ENCODE measurements at places on chromosomes 5 and 9.

GRCh38 chr9:73344060-73344459 lies 192.4 kb downstream of the ANXA1 start:
- no peak for DNase-seq

DNA sequence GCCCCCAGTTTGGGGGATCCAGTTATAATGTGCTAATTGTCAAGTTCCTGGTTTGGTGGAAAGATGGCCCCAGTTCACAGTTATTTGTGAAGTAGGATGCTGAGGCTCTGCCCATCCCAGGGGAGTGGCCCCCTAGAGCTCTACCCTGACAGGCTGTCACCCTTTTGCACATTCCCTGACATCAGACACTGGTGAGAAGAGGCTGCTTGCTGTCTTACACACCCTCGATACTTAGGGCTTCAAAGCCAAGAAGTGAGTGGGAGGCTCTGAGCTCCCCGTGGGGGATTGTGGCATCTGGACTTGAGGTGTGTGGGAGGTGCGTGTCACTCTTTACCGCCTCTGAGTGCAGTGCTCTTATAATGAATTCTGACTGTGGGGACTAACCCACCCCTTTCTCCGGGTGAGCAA lies 168.5 kb downstream of the DOCK2 start:
- peak; percentile 8 for DNase-seq

GRCh38 chr9:120920806-120921178 lies 5.8 kb downstream of the TRAF1 start:
- peak; percentile 42 for DNase-seq

DNA sequence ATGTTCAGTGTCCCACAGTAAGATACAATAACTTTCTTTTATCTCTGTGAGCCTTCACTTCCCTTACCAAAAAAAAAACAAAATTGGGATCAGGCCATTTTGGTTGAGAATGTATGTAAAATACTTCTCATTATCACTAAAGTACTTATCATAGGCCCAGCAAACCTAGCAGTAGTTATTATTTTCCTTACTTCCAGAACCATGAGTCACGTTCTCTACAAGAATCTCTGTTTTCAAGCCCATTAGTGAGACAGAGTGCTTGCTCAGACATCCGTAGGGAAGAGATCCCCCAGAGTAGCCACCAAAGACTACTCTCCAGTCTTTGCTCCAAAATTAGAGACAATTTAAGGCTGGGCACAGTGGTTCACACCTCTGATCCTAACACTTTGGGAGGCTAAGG lies 103.9 kb upstream of the NR5A1 start:
- no peak for DNase-seq

GRCh38 chr5:125113328-125113727 lies 366.9 kb upstream of the ZNF608 start:
- DNase-seq, result no peak

GRCh38 chr5:153222936-153223335 lies 267.5 kb upstream of the GRIA1 start:
- DNase-seq, result no peak

GRCh38 chr9:93361995-93362394 lies 89.5 kb upstream of the FAM120A start:
- no peak for DNase-seq

DNA sequence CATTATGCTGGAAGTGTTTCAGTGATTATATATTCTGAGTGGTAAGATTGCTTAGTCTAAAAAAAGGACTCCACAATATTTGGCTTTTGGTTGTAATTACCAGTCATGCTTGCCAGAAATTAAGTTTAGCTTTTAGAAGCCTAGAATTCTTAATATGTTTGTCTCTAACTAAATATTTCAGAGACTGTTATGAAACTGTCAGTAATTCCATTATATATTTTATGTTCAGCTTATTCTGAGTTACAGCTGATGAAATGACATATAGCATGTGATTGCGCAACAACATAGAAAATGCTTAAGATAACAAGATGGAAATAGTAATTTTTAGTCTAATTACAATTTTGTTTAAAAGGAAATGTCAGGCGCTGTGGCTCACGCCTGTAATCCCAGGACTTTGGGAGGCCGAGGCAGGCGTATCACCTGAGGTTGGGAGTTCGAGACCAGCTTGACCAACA lies 44.2 kb downstream of the KIAA1958 start:
- no peak for DNase-seq

DNA sequence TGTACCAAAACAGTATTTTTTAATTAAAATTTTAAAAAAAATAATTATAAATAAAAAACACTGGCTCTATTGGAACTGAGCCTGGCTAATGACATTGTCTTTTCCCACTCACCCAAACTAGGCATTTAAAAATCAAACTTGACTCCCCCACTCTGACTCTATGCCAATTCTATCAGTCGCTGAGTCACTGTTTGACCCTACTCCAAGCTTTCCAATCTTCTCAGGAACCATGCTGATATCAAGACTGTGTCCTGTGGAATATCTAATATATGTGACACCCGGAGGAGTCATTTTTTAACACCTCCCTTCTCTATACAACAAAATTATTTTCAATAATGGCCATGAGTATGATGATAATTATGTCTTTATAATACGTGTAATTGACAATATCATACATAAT lies 171.6 kb upstream of the RASEF start:
- DNase-seq, result no peak

- no peak for DNase-seq
Observed at GRCh38 chr5:127013407-127013806, 17.0 kb downstream of the MARCHF3 start.

DNA sequence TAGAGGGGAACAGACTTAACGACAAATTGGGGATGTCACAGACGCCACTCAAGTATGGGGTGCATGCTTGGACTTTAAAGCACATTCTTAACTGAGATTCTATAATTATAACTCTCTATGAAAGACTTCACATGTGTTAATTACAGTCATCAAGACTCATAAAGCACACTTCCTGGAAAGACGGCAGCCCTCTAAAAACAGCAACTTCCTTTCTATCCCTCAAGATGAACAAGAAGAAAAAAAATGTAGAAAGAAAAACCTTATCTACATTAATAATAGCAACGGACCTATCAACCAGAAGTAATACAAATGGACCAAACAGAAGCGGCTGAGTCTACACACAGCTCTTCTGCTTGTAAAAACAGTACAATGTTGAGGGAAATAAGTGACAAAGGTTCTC lies 21.2 kb downstream of the GNAQ start:
- no peak for DNase-seq

GRCh38 chr9:124001866-124002525 lies 9.6 kb upstream of the LHX2 start:
- DNase-seq, result no peak

GRCh38 chr5:662751-663435 lies 30.3 kb downstream of the TPPP start:
- no peak for DNase-seq

DNA sequence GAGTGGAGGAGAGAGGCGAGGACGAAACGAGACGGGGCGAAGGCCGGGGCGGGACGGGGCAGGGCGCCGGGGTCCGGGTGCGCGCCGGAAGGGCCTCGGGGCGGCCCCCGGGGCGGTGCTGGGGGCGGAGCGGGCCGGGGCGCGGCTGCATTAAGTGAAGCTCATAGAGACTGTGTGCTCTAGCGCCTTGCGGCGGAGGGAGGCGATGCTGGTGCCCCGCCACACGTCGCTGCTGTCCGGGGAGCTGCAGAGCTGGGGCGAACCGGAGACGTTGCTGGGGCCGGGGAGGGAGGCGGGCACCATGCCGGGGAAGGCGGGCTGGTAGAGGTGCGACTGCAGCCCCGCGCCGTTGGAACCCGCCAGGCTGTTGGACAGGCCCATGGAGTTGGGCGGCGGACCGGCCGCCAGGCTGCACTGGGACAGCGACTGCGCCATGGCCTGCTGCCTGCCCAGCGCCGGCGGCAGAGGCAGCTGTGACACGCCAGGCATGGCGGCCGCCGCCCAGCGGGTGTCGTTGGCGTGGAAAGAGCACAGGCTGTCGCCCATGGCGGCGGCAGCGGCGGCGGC lies 8.3 kb downstream of the OTP start:
- peak; percentile 25 for DNase-seq

- peak; percentile 7 for DNase-seq
Observed at GRCh38 chr5:96565582-96566265, 96.5 kb upstream of the CAST start.

DNA sequence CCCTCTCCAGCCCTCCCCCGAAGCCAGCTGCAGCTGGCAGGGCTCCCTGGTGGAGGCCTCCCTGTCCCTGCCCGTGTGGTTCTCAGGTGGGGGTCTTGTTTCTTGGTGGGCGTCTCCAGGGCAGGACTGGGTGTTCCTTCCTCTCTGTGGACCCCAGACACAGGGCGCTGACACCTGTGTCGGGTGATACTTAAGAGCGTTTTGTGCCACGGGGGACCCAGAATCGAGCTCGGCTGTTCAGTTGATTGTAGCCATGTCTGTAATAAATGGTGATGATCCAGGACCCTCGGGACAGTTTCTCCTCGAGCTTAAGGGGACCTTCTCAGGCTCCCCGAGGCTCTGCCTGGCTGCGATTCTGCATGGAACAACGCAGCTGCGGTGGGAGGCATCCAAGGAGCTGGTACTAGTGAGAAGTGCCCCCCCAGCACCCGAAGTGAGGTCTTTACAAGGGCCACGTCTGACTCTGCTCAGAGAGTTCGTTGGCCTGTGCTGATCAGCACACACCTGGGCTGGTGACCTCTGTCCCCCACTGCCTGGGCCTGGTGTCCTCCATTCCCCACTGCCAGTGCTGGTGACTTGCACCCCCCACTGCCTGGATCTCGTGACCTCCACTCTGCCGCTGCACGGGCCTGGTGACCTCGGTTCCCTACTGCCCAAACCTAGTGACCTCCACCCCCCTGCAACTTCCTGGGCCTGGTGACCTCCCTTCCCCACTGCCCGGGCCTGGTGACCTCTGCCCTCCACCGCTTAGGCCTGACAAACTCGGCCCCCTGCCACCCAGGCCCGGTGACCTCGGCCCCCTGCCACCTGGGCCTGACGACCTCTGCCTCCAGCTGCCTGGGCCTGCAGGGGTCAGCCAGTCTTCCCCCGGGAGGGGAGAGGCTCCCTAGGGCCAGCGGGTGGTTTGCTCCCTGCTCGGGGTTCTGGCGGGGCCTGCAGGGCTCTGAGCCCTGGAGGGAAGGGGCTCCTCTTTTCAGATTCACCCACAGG lies 36.0 kb downstream of the NDUFS6 start:
- no peak for DNase-seq

GRCh38 chr5:73435759-73436534 lies 12.6 kb downstream of the FOXD1 start:
- no peak for DNase-seq
